Fibroblast of skin of left biceps (primary cell): ENCODE measurements at places on chromosomes 11 and 22.

- no peak for DNase-seq
These were observed 104.1 kb downstream of the PKNOX2 start for GRCh38 chr11:125268611-125269010.

GRCh38 chr22:31917227-31917921 lies 27.0 kb upstream of the YWHAH start:
- no peak for DNase-seq

DNA sequence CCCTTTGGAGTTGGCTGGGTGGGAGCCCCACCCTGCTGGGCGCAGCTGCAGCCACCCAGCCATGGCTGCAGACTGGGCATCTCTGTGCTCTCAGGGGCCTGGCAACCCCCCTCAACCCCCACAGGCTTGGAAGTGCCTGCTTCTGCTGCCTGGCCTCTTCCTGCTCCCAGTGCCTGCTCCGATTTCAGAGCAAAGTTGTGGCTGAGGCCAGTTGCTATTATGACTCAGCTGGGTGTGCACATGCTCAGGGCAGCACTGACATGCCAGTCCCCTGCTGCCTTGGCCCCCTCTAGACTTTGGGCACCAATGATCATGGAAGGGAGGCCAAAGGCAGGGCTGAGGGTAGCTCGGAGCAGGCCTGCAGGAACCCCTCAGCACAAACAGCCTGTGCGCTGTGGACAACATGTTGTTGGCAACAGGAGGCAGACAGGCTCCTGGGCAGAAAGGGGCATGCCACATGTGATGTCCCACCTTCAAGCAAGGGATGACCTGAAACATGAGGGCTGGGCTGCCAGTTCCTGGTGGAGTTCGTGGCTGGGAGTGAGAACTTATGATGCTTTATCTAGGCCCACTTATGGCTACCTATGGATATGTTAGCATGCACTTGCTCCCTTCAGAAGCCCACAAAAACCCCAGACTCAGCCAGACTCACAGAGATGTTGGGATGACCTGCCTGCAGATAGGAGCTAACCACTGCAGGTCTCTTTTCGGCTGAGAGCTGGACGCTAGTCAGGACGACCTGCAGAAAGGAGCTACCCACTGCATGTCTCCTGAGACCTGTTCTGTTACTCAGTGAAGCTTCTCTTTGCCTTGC lies 96.4 kb upstream of the AMOTL1 start:
- DNase-seq = no peak

DNA sequence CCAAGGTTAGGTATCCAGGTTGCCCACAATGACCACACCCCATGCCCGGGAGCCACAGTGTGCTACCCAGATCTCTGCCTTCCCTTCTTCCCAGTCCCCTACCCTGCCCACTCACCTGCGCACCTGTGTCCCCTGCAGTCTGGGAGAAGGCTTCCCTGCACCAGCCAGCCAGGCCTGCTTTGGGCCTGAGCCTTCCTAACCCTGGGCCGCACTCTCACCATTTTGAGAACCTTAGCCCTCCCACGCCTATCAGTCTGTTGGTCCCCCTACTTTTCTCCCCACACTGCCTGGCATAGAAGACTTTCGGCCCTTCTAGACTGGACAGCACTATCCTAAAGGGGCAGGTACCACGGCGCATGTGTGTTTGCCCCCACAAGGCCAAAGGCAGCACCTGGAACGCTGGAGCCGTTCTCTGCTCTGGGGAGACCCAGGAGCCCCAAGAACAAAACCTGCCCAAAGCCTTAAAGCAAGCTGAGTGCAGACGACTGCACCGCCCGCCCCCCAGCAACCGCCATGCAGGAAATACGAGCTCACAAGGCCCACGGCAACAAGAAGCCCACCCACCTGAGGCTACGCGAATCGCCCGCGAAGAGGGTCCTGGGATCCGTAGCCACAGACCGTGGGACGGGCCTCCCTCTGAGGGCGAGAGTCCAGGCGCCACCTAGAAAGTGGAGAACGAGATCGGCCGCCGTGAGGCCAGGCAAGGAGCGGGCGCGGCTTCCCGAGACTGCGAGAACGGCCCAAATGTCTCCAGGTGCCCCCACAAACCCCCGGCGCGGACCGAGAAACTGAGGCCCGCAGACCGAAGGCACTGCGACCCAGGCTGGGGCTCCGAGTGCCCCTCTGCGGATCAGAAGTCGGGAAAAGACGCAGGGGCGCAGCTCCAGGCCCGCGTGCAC lies 546 bp downstream of the GNB1L start:
- no peak for DNase-seq

DNA sequence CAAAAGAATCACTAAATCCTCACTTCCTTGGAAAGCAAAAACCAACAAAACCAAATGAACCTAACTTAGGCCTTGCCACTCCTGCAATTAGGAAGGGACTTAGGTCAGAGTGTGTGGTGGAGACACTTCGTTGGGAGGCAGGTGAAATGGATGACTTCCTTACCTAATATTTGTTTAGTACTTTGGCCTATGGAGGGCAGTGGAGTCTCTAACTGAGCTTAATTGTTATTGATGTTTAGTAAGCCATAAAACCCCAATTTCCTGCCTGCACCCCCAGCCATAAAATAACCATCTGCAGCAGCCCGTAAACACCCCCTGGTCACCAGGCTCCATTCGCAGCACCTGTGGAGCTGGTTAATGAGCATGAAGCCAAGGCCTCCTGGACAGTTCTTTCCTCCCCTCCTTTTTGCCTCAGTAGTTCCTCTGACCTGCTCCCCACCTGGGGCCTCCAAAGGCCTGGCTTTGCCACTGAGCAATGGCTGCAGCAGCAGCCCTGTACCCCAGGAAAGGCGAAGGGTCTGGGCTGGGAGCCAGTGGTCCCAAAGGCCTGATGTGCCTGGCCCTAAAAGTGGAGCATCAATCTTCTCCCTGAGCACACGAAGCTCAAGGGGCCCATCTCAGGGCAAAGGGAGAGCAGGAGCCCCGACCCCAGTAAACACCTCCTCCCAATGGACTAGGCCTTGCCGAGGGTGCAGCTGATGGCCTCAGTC lies 15.6 kb upstream of the SYT13 start:
- DNase-seq = no peak

DNA sequence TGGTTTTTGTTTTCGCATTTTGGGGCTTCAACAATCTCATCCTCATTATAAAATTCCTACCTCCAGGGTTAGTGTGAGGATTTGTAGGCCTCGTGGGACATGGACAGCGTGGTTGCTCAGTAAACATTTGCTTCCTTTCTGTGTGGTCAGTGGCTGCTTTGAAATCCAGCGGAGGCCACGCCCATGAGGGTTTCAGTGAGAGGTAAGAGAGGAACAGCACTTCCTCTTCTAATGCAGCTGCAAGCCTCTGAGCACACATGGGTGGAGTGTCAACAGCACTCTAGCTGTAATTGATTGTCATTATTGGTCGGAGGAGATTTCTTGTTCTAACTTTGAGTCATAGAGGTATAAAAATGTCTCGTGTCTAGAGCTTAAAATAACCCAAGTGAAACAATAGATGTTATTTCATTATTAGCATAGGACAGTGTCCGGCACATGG lies 6.0 kb upstream of the ARHGAP42 start:
- DNase-seq = no peak

DNA sequence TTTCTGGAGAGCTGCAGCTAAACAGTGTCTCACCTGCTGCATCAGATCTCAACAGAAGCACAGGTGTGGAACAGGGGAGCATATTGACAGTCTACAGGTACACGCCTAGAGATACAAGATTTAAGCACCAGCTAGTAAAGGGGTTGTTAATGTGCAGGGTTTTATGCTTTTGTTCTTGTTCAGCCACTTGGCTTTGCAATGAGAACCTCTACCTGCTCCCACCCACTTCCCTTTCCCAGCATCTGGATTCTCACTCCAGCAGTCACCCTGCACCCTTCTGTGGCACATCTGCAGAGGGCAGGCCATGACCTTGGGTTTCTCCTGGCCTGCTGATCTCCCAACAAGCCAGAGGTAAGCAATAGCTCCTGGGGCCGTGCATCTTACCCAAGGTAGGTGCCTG lies 446.6 kb downstream of the BUD13 start:
- DNase-seq = no peak

GRCh38 chr11:93686812-93687211 lies 25.3 kb downstream of the CEP295 start:
- DNase-seq = peak; percentile 9

- no peak for DNase-seq
These were observed 21.1 kb upstream of the LRRC55 start for GRCh38 chr11:57160665-57161064.

GRCh38 chr11:45512471-45513148 lies 152.8 kb downstream of the CHST1 start:
- no peak for DNase-seq

- DNase-seq = no peak
These were observed at the start of gene LYVE1 for GRCh38 chr11:10568486-10568941. Gene LYVE1 (minus strand): TSS chr11:10568665. CDS start chr11:10568532, 133 bp downstream.

- DNase-seq = no peak
These were observed 9.5 kb downstream of the MAPK8IP2 start for GRCh38 chr22:50610041-50610451.

GRCh38 chr11:71186806-71187205 lies 65.6 kb downstream of the SHANK2 start:
- no peak for DNase-seq

DNA sequence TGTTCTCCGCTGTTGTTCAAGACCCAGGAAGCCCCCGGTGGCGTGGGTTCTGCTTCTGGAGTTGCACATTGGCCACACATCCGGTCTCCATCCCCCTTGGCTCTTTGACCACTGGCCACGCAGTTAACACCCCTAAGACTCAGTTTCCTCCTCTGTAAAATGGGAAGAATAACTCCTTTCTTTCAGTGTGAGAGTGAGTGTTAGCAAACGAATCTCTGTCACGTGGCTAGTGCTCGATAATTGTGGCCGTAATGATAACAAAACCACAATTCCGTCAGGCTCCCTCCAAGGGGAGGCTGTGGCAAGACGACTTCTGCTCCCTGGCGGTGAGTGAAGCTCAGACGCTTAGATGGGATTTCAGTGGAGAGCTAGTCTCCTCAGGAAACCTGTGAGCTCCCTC lies 315.2 kb upstream of the B3GAT1 start:
- no peak for DNase-seq

DNA sequence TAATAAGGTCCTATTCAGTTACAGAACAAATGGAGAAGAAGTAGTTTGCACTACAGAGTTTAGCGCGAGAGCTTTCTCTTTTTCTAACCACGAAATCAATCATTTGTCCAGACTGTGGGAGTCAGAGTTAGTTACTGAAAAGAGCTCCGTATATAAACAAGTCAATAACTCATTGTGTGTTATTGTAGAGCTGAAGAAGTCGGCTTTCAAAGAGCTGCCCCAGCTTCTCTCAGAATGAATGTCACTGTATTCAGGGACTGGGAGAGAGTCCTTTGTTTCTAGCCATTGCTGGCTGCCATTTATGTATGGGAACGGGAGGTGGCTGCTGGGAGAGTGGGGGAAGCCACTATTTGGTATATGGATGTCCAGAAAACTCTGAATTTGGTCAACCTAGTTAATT lies 227.8 kb downstream of the DCDC1 start:
- no peak for DNase-seq

- DNase-seq = no peak
These were observed 3.3 kb downstream of the SERPINH1 start for GRCh38 chr11:75565221-75565814.

DNA sequence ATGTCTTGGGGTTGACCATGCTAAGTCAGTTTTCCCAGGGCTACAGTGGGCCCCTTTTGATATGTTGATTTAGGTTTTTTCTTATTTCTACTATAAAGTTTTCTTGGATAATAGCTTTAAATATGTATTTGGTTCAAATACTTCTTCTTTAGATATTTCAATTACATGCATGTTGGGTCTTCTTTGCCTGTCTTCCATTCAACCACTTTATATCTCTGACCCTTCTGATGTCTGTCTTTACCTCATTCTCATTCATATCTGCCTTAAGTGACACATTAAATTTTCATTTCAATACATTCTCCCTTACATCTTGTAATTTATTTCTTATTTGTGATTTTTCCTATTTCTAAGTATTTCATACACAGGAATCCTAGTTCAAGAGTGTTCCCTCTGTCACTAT lies 10.5 kb downstream of the SLC36A4 start:
- no peak for DNase-seq

DNA sequence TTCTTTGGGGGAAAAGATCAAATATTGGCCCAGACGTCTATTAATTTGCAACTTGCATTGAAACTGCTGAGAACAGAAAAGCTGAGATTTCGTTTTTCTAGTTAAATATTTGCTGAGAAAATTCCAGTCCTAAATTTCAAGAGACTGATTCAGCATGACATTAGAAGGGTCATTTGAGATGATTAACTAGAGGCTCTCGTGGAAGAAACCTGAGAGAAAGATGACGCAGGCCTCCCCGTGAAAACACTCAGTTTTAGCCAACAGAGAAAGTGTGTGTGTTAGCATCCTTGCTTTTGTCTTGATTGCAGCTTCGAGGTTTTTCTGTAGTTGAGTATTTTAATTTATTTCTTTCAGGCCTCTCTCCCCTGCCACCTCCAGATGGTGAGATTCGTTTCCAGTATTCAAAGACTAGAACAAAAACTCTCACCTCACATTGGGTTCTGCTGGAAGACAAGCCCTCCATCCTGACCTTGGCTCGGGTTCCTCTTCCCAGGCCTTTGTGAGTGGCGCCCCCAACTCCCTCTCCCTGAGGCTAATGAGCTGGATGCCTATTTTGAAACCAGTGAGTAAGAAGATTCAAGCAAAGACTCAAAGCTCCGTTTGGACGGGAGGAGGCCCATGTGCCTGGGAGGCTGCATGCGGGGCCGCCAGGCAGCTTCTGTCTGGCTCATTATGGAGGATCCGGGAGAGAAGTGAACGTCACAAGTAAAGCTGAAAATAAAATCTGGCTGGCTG lies 52.4 kb downstream of the CELSR1 start:
- no peak for DNase-seq

GRCh38 chr22:17999851-18000250 lies 24.5 kb downstream of the MICAL3 start:
- DNase-seq = no peak

DNA sequence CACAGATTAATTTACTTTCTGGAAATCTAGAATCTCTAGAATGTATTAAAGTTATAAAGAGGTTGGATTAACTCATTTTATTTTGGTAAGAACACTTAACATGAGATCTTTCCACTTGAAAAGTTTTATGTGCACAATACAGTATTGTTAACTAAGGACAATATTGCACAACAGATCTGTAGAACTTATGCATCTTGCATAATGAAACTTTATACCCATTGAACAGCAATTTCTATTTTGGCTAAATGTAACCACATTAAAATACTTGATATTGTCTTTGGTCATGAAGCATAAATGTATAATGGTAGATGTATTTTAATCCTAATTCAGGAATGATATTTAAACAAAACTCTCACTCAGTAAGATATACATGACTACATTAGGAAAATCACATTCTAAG lies 203.8 kb downstream of the SNX19 start:
- DNase-seq = no peak

DNA sequence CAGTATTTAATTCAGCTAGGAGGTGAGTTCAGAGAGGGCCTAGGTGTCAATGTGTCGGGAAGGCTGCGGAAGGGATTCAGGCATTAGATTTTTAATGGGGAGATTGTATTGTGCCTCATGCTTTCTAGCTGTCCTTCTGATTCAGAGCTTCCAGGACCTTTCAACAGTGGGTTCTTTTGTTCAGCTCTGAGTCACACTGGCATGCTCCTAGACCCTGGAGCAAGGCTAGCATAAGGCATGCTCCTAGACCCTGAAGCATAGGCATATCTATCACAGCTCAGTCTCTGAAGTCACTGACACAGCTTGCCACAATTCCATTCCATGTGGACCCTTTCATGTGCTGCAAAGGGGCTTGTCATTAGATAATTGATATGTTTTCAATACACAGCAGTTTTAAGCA lies 396.9 kb downstream of the RAB38 start:
- DNase-seq = no peak
